Glomerular endothelial cell (primary cell): ENCODE measurements at places on chromosomes 13 and 19.

GRCh38 chr13:114018461-114019055 lies 44.7 kb upstream of the C13orf46 start:
- DNase-seq = no peak

DNA sequence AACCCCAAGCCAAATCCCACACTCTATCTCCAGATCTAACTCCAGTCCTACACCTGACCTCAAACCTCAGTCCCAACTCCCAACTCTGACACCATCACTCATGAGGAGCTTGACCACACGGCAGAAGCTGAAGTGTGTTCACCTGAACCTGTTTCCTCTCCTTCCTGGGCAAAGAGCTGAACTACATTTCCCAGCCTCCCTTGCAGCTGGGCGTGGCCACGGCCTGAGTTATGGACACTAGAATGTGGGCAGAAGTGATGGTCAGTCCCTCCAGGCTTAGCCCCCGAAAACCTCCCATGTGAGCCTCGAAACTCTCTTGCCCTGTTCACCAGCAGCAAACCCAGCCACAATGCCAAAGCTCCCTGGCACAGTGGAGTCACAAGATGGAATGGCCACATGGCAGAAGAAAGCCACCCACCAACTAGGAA lies 19.5 kb upstream of the MEIS3 start:
- DNase-seq = no peak

- no peak for DNase-seq
These were observed 30.1 kb upstream of the USP12 start for GRCh38 chr13:27201661-27202060.

- no peak for DNase-seq
These were observed 17.0 kb downstream of the ALOX5AP start for GRCh38 chr13:30752201-30752797.

DNA sequence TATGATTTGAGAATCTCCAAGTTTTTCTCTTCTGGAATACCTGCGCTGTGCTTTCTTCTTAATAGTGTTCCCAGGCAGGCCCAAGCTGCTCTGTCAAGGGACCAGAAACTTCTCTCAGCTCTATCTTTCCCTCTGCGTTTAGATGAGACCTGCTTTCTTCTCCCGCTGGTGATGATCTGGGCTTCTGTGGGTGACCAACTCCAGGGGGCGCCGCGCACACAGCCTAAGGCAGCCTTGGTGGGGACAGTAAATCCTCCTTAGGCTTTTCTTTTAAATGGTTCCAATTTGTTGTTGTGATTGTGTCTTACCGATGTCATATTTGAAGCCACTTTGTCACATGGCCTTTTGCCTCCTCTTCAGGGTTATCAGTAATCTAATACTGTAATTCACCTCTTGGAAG lies 439.4 kb upstream of the KLF12 start:
- no peak for DNase-seq

- DNase-seq = no peak
These were observed 6.8 kb downstream of the FREM2 start for GRCh38 chr13:38693641-38694040.
